Activated T-cell treated with anti-CD3 and anti-CD28 coated beads, Interleukin-2, amount 50 U/mL, for 48 hours (primary cell): ENCODE measurements at places on chromosomes 1 and 21.

- no peak for DNase-seq
These were observed 36.1 kb downstream of the DEGS1 start for GRCh38 chr1:224219011-224219611.

- DNase-seq, result no peak
These were observed 1.2 kb downstream of the LRP8 start for GRCh38 chr1:53326598-53327181.

- DNase-seq, result peak; percentile 45
These were observed 11.4 kb downstream of the FASLG start for GRCh38 chr1:172670316-172670715.

DNA sequence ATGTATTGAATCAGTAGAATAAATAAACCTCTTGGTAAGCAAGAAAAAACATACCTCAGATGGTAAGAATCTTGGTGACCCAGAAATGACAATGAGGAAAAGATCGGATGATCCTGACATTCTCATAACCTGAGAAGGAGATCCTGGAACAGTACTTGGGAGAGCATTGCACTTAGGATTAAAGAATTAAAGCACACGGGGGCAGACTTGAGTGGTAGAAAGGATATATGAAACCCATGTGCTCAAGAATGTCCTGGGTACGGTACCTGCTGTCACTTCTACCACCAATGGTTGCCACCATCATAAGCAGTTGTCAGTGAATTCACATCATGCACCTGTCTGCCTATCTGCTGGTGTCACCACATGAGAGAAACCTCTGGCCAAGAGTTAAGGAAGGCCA is 108.9 kb upstream of the GJB5 start:
- DNase-seq, result no peak

DNA sequence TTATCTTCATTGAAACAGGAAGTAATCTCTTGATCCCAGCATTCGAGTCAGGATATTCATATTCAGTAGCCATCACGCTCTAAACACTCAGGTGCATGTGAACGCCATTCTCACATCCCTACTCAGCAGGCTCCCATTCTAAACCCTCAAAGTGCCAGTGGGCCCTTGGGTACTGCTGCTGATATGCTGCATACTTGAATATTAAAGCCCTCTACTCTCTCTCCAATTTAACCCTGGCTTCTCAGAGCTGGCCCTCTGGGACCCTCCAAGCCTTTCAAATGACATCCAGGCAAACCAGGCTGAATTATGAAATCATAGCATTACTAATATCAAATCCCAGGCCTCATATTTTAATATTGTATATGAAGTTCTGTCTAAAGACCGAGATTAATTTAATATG is 468.2 kb downstream of the NUF2 start:
- no peak for DNase-seq

- DNase-seq, result no peak
These were observed 47.5 kb upstream of the CSF3R start for GRCh38 chr1:36530261-36530660.

GRCh38 chr1:206439205-206439604 is 31.1 kb upstream of the IKBKE start:
- DNase-seq, result no peak

- no peak for DNase-seq
These were observed 72.6 kb downstream of the ST3GAL3 start for GRCh38 chr1:43779805-43780403.

- DNase-seq, result no peak
These were observed 198.7 kb downstream of the ZC3H11B start for GRCh38 chr1:219414250-219414649.

DNA sequence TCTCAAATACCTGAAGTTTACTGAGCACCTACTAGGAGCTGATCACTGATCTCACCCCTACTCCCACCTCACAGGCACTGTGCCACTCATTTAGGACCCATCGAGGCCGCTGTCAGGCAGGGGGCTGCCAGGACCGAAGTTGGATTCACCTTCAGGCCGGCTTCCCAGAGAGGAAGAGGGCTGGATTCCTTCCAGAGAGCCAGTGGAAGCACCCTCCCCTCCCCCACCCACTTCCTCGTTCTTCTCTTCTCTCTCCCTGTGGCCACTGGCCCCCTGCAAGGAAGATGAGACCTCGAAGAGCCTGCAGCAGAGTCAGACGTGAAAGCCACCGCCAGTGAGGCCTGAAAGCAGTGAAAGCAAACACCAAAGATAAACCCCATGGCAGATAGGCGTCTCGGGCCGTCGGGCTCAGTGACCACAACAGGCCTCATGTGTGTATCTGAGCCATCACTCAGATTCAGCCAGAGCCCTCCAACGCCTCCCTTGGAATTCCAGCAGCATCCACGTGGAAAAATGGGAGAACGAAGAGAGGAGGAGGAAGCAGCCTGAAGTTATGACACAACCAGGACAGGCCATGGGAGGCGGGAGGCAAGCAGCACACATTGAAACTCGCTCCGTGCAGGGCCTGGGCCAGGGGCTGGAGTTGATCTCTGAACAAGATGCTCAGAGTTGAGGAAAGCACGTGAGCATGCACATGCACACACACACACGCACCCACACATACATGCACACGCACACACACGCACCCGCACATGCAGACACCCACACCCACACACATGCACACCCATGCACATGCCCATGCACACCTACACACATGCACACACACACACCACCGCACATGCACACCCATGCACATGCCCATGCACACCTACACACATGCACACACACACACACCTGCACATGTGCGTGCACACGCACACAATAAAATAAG is 6.2 kb upstream of the AGTRAP start:
- no peak for DNase-seq
